ENCODE measurements at places on chromosomes 13 and 19. TPM values are rescaled to one million over a fixed set of nuclear protein-coding genes. Genes with fewer than 3 reads are reported as not detected.

GRCh38 chr19:49862391-49863253 is 4.8 kb downstream of the PNKP start:
- DNase-seq = peak; percentile 79

GRCh38 chr19:40598121-40598917 is 2.9 kb upstream of the LTBP4 start:
- DNase-seq = peak; percentile 92

GRCh38 chr13:34037636-34038540 is 219.9 kb downstream of the RFC3 start:
- no peak for DNase-seq

GRCh38 chr13:64782466-64782865 is 2447.7 kb downstream of the PCDH9 start:
- no peak for DNase-seq

DNA sequence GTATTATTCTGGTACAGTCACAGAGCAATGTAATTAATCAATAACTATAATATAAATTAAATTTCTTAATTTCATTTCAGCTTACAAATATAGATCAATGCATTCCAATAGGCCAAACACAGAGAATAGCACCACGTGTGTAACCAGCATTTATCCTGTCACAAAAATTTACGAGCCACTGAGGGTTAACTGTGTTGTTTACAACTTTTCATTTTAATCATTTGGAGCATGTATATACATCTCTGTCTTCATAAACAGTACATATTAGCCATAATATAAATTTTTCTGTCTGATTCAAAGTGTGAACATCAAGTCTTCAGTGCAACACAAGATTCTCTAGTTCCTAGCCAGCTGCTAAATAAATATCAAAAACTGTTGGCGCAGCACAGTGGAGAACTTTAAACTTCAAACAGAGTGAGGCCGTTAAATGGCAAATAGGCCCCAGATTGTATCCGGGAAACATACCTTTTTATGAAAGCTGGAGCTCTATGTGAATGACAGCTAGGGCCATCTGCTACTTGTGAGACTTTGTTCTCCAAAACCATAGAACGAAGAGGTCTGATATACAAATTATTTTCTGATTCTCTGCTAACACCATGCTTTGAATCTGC is 105.1 kb downstream of the TBC1D4 start:
- no peak for DNase-seq

GRCh38 chr13:112984954-112985802 is 16.2 kb downstream of the MCF2L start:
- DNase-seq = no peak

DNA sequence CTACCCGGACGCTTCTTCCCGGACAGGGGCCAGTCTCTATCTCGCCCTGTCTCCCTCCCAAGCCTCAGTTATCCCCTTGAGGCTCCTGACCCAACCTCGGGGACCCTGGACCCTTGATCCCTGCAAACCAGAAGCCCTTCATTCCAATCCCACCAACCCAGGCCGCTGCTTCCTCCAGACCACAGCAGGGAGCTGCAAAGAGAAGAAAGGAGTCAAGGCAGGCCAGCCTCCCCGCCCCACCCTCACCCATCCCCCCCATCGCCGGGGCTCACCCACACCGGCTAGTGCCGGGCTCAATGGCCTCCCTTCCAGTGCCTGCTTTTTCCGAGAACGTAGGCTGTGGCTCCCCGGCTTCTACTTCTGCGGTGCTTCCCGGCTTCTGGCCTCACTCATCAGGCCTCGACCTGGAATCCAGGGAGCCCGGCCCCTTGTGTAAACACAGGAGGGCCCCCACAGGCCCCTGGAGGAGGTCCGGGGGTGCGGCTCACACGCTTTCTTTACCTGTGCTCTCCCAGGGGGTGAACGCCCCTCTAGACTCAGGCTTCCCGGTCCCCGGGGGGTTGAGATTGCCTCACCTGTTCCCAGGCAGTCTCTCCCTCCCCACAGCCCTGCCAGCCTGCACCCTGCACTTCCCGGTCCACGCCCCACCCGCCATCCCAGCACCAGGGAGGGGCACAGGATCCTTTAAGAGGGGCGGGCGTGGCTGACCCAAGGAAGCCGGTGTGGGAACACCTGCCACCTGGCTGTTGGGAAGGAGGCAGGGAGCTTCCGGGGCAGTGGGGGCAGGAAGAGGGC is at the start of gene FAM83E:
Gene FAM83E, minus strand, starts transcription at position 641 of the 795 bp plus-strand sequence. CDS start 1,704 bp downstream, outside the sequence.
- DNase-seq = peak; percentile 94

- DNase-seq = no peak
These were observed 106.6 kb downstream of the COL4A2 start for GRCh38 chr13:110413676-110414040.

- DNase-seq = no peak
These were observed 58.0 kb downstream of the TGDS start for GRCh38 chr13:94537740-94538630.

- peak; percentile 67 for DNase-seq
These were observed 4.2 kb upstream of the ZSCAN4 start for GRCh38 chr19:57664269-57665127.

DNA sequence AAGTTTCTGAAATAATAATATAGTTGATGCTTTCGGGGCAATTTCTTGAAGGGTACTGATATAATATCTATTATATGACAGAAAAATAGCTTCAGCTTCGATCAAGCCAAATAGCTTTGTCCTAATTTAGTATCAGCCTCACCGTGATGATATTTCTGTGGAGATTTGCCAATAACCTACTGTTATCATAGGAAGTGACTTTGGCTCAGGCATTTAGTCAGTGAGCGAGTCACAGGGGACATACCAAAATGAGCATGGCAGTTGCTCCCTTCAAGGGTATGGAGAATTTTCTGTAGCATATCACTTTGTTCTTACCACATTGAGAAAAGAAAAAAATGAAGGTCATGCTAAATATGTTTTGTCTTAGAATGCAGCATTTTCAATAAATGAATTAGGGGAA is 767.6 kb upstream of the SLITRK1 start:
- no peak for DNase-seq

DNA sequence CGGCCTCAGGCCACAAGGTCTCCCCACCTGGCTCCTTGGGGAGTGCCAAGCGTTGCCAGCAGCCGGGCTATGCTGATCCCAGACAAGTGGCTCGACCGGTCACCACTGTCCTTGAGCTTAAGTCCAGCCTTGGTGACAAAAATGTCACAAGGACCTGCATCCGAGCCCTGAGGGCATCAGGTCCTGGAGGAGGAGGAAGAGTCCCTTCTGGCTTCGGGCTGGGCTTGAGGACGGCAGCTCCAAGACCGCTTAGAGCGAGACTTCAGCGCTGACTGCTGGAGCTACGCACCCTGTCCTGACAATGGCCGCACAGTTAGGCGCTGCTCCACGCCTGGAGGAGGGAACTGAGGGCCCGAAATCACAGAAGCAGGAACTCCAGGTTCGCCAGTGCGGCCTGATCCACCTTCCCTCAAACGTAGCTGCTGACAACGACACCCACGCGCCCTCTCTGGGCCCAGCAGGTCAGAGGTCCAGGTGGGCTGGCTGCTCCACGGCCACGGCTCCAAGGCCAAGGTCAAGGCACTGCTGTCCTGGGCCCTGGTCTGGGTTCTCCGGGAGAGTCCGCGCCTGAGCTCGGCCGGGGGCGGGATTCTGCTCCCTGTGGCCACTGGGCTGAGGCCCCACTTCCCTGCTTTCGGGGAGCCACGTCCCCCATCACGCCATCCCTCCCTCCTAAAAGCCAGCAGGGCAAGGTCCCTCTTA is 7.0 kb downstream of the SBNO2 start:
- no peak for DNase-seq

- no peak for DNase-seq
These were observed 139.9 kb upstream of the RFC3 start for GRCh38 chr13:33678084-33678483.

DNA sequence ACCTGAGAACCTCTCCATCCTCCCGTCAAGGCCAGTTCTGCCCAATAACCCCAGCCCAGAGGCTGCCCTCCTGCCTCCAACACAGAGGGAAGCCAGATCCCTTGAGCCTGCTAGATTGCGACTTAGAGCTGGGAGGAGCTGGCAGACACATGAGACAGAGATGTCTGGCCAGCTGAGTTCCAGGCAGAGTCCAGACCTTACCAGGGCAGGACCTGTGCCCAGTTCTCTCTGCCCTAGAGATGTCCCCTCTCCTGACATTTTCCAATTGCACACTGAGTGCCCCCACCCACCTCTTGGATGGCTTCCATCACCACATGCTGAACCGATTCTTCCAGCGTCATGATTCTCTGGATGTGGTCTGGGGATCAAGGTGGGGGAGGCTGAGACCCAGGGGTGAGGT is 3.0 kb downstream of the HOOK2 start:
- DNase-seq = no peak

GRCh38 chr13:107834717-107835116 is 380.6 kb downstream of the LIG4 start:
- no peak for DNase-seq

- DNase-seq = peak; percentile 40
These were observed 37.6 kb downstream of the ARHGEF18 start for GRCh38 chr19:7386308-7386707.

DNA sequence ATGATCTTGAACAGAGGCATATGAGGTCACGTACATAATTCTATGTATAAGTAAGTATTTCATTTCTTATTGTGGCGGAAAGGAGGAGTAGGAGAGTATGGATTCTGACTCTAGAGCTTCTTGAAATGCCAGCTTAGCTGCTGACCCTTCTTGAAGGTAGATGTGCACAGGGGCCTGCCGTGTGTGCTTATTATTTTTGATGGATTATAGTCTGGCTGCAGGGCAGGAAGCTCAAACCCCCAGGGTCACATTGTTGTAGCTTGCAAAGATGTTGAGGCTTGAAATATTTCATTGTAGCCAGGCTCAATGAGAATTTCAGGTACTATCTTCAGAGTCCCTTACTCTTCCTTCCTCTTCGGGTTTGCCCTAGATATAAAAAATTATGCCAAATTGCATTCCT is 418.8 kb downstream of the OLFM4 start:
- DNase-seq = no peak

GRCh38 chr13:52706081-52706480 is 33.5 kb downstream of the CNMD start:
- no peak for DNase-seq

DNA sequence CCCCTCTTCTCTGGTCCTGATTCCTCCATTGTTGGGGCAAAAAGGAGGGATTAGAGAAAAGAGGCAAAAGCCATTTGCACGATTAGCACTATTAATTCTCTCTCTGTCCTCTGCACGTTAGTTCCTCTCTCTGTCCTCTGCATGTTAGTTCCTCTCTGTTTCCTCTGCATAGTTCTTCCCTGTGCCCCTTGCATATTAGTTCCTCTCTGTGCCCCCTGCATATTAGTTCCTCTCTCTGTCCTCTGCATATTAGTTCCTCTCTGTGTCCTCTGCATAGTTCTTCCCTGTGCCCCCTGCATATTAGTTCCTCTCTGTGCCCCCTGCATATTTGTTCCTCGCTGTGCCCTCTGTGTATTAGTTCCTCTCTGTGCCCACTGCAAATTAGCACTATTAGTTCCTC is 847.2 kb upstream of the GPC6 start:
- DNase-seq = no peak

DNA sequence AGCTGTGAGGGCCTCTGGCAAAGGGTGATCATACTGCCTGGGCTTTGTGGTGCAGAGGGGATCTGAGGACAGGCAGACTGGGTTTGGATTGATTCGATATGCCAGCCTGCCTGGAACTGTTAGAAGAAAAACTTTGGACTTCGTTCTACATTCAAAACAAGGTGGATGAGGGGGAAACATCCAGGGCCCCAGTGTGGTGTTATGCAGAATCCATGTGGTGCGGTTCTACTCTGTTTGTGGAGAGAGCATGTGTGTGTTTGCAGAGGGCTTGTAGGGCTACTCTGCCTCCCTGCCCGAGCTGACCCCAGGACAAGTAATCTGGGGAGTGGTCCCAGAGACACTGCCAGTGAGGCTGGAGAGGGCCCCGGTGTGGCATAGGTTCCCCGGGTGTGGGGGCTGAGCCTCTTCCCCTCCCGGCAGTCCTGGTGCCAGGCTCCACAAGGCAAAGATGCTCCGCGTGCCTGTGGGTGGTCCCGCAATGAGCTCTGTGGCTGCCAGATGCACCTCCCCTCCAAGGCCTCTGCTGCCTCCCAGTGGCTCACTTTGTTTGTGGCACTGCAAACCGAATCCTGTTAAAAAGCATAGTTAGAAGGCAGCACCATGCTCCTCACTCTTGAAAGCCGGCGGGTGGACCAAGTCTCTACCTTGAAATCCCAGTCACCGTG is 22.3 kb upstream of the TFDP1 start:
- peak; percentile 87 for DNase-seq

DNA sequence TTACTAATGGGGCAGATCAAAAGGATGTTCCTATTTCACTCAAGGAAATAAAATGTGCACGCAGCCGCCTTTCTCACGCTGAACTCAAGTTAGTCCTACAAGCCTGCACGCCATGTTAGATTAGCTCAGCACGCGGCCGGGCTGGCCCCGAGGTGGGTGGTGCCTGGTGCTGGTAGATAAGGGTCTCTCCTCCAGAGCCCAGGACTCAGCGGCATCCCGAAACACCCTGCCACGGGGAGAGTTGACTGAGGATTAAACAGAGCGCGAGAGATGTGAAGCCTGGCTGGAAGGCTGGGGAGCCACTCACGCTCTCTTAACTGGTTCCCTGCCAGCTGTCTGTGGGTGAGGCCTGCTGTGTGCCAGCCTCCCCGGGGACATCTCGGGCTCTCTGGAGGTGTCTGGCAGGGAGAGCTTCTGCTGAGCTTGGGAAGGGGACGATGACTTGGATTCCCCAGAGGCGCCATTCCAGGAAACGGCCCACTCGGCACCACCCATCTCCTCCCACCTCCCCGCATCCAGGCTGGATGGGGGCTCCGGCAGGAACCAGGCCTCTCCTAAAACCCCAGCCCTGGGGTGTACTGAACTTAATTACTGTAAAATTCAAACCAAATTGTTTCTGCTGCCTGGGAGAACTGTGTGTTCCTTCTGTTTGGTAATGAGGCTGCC is 122.2 kb downstream of the KDM4B start:
- DNase-seq = no peak

- DNase-seq = no peak
These were observed at the start of gene SMIM44 for GRCh38 chr19:3483226-3483628. SMIM44 (minus strand) TSS chr19:3483441; CDS start chr19:3483403, 38 bp downstream.

- peak; percentile 78 for DNase-seq
These were observed at the start of gene MTRF1 for GRCh38 chr13:41263261-41263971. MTRF1 (minus strand) TSS chr13:41263576; CDS start chr13:41260907, 2,669 bp downstream.

DNA sequence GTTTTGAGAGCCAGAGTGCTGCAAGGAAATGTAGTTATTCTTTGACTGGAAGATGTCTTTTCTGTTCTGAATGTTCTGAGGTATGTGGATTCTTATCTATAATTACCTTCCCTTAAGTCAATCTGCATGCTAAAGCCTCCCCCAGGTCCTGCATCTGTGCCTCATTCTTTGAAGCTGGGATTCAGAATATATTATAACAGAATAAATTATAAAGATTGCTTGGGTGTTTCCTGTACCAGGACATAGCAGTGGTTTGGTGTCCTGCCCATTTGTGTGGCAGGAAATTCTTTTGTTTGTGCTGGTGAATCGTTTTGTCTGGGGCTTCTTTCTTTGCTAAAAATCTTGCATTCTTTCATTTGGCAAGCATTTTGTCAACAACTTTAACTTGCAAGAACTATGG is 60.2 kb downstream of the ITGBL1 start:
- no peak for DNase-seq

Gene LYPD3
- 1.8 TPM for total RNA-seq

Gene ANGPTL8
- not detected for total RNA-seq

Gene RNASEH2A
- 79.5 TPM for total RNA-seq

Gene C1QTNF9
- not detected for total RNA-seq

Gene MEDAG
- 0.88 TPM for total RNA-seq

Gene VN1R2
- not detected for total RNA-seq

Gene VSTM2B
- 0.29 TPM for total RNA-seq

Gene EDDM13
- total RNA-seq = not detected

Gene KBTBD6
- total RNA-seq = 11.5 TPM

Gene SYNGR4
- total RNA-seq = 0.31 TPM

Gene CDC42EP5
- 2.9 TPM for total RNA-seq

Gene CEACAM20
- not detected for total RNA-seq

Gene C5AR2
- not detected for total RNA-seq

All from H9 (cell line).